Skin of body (tissue), 3 donors: ENCODE measurements at places on chromosomes 12 and 14. TPM values are rescaled to one million over a fixed set of nuclear protein-coding genes. Genes with fewer than 3 reads are reported as not detected.

The BDKRB2 gene
- 2.7 TPM for total RNA-seq

The RPS6KA5 gene
- total RNA-seq, result 4.9 TPM

The SERPINA5 gene
- 0.20 TPM for total RNA-seq

The LRTM2 gene
- total RNA-seq, result 0.20 TPM

The TRMT5 gene
- total RNA-seq, result 13.8 TPM

The RTL1 gene
- total RNA-seq, result 4.2 TPM

The INHBC gene
- not detected for total RNA-seq

The IL26 gene
- not detected for total RNA-seq
